ENCODE measurements at places on chromosomes 3 and 15.

DNA sequence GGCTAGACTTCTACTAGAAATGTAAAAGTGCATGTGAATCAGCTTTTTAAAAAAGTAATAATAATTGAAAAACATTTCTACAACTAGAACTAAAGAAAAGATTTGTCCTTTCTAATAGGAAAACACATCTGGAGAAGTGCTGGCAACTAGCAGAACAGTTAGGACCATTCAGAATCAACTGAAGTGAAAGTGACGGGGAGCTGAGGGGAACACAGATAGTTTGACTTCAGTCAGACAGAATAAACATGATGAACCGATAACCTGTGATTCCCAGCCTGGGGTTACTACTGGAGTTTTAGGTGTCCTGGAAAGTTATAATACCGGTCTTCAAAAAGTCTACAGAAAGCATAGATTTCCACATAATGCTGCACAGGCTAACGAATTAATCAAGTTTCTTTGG, 28.1 kb downstream of the OPA1 start:
- DNase-seq = no peak

DNA sequence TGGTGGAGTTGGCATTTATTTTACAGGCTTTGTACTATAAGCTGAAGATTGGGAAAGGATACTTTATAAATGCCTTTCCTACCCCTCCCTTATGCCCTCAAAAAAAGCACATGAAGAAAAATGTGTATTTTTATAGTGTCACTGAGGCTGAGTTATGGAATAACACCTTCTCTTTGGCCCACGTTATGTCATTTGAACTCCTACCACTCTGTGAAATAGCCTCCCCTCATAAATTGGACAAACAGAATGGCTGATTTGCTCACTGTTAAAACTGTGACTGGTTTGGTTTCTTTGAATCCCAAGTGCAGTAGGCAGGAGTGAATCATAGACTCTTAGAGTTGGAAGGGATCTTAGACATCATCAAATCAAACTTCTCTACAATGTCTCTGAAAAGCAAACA, 95.2 kb upstream of the SKOR1 start:
- no peak for DNase-seq

GRCh38 chr3:27532426-27533260, 48.5 kb upstream of the SLC4A7 start:
- DNase-seq = no peak

DNA sequence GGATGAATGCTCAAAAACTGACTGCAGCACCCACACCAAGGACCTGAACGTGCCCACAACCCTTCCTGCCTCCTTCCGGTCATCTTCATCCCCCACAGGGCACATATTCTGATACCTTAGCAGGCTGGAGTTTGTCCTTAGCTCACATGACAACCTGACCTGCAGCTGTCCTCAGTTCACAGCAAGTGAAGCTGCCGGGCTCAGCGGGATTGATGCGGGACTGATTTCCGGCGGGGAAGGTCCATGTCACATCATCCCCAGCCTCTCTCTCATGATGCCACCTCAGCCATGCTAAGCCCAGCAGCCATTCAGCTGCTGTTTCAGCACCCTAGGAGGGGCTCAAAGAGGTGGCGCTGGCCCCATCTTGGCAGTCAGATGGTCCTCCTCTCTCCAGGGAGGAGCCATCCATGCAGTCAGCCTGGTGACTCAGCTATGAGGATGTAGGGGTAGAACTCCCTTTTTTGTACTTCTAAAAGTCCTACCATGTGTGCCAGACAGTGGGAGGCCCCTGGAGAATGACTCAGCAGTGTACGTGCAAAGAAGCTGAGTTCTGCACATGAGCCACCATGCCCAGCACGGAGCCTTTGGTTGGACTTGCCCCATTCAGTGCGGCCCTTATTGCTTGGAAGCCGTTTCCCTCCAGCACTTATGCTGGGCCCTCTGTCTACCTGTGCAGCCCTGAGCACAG, 9.5 kb downstream of the CA12 start:
- DNase-seq = no peak

GRCh38 chr3:150114873-150115540, 144.3 kb upstream of the PFN2 start:
- DNase-seq = no peak

- no peak for DNase-seq
These were observed 15.8 kb downstream of the EFCC1 start for GRCh38 chr3:129016720-129017483.

DNA sequence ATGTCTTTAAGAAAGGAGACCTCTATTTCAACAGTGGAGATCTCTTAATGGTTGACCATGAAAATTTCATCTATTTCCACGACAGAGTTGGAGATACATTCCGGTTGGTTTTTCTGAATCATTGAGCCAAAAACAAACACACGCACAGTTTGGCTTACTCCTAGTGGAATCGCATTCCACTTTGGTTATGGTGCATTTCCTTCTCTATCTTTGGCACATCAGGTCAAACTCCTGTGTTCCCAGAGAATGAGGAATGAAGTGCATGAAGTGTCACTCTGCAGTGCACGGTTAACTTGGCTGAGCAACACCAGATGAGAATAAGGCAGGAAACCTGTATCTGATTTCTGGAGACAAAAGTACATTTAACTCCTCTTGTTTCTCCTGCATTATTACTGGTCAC, 38.5 kb downstream of the HDC start:
- no peak for DNase-seq

GRCh38 chr15:65006876-65007275, 17.2 kb upstream of the SPG21 start:
- no peak for DNase-seq

DNA sequence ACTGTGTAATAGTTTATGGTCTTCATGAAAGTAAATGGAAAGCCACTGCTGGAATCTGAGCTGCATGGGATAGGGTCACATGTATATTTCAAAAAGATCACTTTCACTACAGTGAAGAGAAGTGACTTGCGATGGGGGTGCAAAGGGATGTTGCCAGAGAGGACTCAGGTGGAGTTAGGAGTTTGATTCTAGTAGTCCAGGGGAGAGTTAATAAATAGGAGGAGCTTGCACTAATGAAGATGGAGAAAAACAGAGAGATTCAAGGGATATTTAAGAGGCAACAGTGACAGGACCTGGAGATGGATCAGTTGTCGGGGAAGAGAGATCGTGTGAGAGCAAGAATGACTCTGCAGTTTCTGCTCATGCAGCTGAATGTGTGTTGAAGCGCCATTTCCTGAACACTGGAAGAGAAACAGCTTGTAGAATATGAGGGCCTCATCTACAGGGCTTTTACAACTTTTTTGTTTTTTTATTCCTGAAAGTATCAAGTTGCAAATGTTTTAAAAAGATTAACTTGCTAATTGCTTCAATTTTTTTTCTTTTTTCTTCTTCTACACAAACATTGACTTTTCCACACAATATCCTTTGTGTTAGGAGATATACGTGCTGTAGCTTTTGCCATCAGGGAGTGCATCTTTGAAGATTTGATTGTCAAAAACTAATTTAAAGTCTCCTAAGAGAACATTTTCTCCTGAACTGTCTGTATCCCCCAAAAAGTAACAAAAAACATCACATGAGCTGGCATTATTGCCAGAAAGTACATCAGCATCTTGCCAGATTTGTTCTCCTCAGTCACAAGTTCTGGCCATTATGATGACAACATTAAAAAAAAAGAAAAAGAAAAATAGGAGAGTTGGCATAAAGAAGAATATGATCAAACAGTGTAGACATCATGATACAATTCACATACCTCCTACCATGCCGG, 37.5 kb downstream of the SETMAR start:
- DNase-seq = no peak

GRCh38 chr15:61035311-61035710, 193.8 kb downstream of the RORA start:
- no peak for DNase-seq

GRCh38 chr15:41507820-41508290, 5.8 kb downstream of the LTK start:
- no peak for DNase-seq

DNA sequence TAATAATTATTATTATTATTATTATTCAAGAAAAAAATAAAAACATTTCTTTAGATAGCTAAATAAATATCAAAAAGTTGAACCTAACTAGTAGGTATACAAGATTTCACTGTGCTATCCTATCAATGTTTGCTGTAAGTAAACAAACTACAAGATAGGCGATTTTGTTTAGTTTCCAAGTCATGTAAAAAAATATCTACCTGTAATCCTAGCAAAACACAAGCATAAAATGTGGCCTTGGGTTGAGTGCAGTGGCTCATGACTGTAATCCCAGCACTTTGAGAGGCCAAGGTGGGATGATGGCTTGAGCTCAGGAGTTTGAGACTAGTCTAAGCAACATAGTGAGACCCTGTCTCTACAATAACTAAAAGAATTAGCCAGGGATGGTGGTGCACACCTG, 71.6 kb upstream of the CSPG5 start:
- no peak for DNase-seq

- DNase-seq = no peak
These were observed 1.7 kb downstream of the EIF4G1 start for GRCh38 chr3:184315871-184316661.

DNA sequence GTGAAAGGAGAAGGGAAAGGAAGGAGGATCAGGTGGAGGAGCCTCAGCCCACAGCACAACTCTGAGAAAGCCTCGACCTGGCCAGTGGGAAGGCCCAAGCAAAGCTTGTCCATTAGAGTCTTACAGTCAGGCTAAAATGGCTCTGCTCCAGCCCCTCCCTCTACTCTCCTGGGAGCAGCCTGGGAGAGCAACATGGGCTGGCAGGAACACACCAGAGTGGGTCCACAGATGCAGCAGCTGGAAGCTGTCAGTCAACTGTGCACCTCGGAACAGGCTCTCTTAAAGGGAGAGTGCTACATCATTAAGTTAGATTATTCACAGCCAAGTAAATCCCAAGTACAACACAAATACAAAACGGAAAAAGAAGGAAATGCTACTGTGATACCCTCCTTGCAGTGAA, 98.0 kb upstream of the LIMD1 start:
- peak; percentile 78 for DNase-seq

GRCh38 chr15:79728867-79729266, 167.9 kb downstream of the MTHFS start:
- peak; percentile 18 for DNase-seq

GRCh38 chr3:39664931-39665330, 144.5 kb upstream of the MYRIP start:
- no peak for DNase-seq

GRCh38 chr3:28476194-28476593, 127.6 kb upstream of the AZI2 start:
- DNase-seq = peak; percentile 70

DNA sequence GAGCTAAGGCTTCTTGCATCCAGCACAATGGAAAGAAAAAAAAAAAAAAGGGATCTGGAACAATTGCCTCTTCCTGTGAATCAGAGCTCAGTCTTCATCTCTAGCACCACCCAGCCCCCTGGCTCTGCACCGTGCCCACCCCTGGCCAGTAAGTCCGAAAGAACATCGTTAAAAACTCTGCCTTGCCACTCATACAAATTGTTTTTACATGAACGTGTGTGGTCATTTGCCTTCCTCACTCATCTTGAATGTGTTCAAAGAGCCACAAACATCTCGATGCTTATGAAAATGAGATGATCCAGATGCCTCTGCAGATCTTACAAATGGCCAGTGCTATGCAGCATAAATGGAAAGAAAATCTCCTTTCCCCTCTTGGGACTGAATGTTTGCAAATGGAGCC, 400.0 kb upstream of the PPP2R3A start:
- peak; percentile 62 for DNase-seq

- DNase-seq = no peak
These were observed 150.1 kb upstream of the LRRN1 start for GRCh38 chr3:3648988-3649679.

GRCh38 chr3:73107676-73108187, 46.3 kb downstream of the EBLN2 start:
- DNase-seq = peak; percentile 73

GRCh38 chr3:192850451-192850981, 67.1 kb downstream of the MB21D2 start:
- peak; percentile 51 for DNase-seq

DNA sequence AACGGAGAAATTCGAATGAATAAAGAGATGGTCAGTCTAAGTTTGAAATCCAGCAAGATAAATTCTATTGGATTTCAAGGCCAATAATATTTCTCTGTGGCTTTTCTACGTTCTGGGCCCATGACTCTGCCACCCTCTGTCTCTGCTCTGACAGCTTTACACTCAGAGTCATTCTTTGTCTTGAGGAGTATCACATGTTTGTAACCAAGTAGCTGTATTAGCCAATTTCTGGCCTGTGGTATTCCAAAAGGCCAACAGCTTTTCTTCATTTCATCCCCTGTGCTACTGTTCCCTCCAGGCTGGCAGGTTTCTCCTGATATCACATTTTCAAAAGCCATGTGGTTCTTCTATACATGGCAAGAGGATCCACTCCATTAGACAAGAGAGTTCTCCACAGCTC, 324.1 kb upstream of the CNTN4 start:
- DNase-seq = no peak

GRCh38 chr3:156605686-156606605, 51.0 kb upstream of the SSR3 start:
- peak; percentile 77 for DNase-seq

- DNase-seq = peak; percentile 31
These were observed 1.8 kb downstream of the ADAMTS17 start for GRCh38 chr15:100339999-100340398.
